ENCODE measurements at places on chromosomes 11 and 22.

DNA sequence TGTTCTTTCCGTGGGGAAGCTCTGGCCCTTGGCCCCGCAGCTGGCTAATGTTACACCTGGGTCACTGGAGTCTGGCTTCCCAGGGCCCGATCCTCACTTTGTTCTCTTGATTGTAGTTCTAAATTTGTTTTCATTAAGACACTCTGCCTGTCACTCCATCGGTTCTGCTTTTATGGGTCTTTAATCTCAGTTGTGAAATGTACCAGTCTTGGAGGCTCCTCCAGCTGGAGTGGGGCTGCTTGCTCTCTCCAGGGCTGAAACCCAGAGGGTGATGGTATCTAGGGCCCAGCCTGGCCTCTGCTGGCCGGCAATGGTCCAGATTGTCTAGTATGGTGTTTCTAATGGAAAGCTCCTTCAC, 352.9 kb downstream of the TENM4 start:
- no peak for DNase-seq

GRCh38 chr11:34524696-34525095, 11.1 kb upstream of the ELF5 start:
- no peak for DNase-seq

GRCh38 chr22:22021162-22021750, 38.7 kb upstream of the TOP3B start:
- DNase-seq = no peak

- no peak for DNase-seq
These were observed 3.3 kb downstream of the MTMR2 start for GRCh38 chr11:95920460-95921105.

DNA sequence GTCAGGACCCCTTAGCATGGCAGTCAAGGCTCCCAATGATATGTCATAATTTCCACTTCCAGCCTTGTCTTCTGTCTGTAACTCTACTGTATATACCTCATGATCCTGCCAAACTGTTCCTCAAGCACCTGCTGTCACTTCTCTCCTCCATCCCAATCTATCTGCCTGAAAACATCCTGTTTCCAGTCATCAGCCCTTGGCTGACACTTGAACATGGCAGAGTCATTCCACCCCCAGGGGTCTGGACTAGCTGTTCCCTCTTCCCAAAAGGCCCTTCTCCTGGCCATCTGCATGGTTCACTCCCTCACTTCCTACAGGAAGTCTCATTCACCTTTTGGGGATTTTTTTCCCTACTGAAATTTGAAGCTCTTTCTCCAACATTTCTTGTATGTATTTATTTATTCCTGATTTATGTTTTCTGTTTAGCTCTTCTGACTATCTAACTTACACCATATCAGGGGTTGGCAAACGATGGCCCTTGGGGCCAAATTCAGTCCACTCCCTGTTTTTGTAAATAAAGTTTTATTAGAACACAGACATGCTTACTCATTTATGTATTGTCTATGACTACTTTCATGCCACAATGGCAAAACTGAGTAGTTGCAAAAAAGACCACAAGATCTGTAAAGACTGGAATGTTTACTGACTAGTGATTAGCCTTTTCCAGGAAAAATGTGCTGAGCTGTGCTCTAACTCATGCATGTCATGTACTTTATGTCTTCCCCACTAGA, 278.4 kb downstream of the KIRREL3 start:
- DNase-seq = no peak

GRCh38 chr11:74533421-74533820, 39.9 kb upstream of the LIPT2 start:
- no peak for DNase-seq

DNA sequence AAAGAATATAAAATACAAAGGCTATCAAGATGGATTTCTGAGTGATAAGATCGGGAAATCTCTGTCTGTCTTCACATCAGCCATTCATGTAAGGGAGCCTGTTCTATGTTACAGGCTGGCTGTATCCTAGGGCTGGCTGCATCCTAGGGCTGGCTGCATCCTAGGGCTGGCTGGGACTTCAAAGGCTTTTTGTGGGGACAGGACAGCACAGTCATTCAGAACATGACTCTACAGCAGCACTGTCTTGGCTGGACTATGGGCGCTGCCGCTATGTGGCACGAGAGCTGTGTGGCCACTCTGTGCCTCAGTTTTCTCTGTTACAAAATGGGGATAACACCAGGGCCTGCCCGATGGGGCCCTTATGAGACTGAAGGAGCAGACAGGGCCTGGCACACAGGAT, 10.2 kb downstream of the ADAMTS8 start:
- DNase-seq = no peak

- no peak for DNase-seq
These were observed 437.0 kb downstream of the TBC1D22A start for GRCh38 chr22:47199261-47199978.

DNA sequence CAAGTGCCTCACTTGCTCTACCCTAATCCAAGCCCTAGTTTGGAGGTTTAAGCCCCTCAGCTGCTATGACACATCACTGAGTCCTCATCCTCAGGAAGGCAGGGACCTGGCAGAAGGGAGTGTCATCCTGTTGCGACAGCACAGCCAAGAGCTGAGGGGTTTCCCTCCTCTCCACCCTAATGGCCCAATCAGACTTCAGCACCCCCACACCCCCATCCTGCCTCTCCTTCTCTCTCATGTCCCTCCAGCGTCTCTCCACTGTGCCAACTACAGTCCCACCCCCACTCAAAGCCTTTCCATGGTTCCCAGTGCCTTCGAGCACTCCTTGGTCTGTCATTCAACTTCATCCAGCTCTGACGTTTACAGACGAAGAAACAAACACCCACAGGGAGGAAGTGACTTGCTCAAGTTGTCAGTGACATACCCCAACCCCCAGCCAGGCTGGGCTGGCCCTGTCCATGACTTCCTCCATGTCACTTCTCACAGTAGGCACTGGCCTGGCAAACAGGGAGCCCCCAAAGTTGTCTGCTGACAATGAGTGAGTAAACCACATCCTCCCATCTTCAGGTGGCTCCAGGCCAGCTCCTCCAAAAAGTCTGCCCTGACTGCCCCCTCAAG, 15.6 kb downstream of the ARAP1 start:
- peak; percentile 37 for DNase-seq

GRCh38 chr11:6229911-6230310, 4.5 kb downstream of the FHIP1B start:
- DNase-seq = no peak

DNA sequence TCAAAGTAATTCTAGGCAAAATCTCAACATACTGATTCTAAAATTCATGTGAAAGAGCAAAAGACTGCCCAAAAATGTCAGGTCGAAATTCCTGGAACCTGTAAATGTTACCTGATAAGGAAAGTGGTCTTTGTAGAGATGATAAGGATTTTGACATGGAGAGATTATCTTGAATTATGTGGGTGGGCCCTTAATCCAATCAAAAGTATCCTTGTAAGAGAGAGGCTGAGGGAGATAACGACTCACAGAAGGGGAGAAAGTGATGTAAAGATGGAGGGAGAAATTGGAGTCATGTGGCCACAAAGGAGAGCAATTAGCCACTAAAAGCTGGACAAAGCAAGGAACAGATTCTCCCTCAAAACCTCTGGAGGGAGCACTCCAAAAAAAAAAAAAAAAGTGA, 20.5 kb downstream of the RRM1 start:
- no peak for DNase-seq

GRCh38 chr11:76419896-76420295, 24.9 kb upstream of the EMSY start:
- no peak for DNase-seq

GRCh38 chr11:89119426-89119825, 53.6 kb upstream of the GRM5 start:
- DNase-seq = no peak

DNA sequence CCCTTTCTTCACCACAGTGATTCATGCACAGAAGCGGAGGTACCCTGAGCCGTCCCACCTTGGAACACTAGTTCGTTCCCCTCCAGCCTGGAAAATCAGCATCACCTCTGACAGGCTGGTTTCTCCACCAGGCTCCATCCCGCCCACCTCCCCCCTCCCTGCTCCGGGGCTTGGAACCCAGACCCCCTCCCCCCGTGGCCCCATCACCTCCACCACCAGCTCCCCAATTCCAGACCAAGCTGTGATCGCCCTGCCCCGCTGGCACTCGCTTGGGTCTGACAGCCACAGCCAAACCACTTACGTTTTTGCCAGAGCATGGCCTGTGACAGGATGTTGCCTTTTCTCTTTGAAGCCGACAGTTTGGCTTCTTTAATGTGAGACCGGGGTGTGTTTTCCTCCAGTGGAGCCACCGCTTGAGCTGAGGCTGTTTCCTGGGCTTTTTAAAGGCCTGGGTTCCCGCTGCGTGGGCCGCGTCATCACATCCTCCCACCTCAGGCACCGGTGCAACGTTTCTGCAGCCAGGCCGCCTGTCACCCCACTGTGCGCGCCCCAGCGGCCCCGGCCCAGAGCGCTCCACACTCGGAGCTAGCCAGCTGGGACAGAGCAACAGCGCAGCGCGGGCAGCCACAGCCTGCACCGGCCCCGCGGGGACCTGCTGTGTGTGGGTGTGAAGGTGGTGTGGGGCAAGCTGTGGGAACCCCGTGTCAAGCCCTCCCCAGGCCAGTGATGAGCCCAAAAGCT, at the start of gene POU2AF1:
Gene POU2AF1 (minus strand): TSS at position 415 of the 741 bp plus-strand sequence. CDS start 98 bp downstream, at position 317.
- peak; percentile 58 for DNase-seq

GRCh38 chr22:35681454-35682052, 33.3 kb downstream of the APOL6 start:
- DNase-seq = no peak

- DNase-seq = no peak
These were observed 195.9 kb downstream of the SWAP70 start for GRCh38 chr11:9859554-9860305.

GRCh38 chr11:44301564-44302271, 8.2 kb downstream of the ALX4 start:
- no peak for DNase-seq

DNA sequence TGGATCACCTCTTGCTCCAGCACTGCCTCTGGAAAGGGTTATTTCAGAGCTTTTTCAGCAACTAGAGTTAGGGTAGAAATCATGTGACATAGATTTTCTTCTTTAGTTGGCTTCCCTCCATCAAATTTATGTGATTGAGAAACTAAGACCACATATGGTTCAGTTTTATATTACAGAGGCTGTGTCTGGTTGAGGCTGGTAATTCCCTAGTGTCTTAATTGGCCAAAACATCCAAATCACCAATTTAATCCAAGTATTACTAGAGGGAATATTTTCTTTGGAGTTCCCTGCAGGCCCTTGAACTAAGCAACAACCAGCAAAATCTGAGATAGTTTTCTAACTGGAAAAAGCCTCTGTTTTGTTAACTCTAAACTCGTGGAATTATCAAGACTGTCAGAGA, 136.3 kb downstream of the ARHGAP42 start:
- no peak for DNase-seq

GRCh38 chr11:45362636-45363035, 76.5 kb upstream of the SYT13 start:
- DNase-seq = no peak

GRCh38 chr11:94128291-94128745, 323 bp upstream of the PANX1 start:
- peak; percentile 10 for DNase-seq

DNA sequence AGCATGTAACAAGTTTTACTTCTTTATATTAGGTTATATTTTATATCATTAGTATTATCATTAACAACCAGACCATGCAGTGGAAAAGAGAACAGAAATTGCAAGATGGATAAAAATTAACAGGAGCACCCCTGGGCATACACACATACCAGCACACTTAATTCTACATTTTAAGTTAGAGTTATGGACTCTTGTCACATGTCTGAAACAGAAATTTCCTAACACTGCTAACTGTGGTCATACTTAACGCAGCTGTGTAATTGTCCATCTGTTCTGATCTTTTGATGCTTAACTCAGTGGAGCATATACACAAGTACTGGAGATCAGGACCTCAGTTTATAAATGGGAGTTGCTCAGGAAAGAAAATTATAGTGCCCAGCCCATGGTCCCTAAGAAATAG, 358 bp downstream of the OR52H1 start:
- no peak for DNase-seq

GRCh38 chr11:119795690-119796089, 66.7 kb upstream of the NECTIN1 start:
- no peak for DNase-seq

DNA sequence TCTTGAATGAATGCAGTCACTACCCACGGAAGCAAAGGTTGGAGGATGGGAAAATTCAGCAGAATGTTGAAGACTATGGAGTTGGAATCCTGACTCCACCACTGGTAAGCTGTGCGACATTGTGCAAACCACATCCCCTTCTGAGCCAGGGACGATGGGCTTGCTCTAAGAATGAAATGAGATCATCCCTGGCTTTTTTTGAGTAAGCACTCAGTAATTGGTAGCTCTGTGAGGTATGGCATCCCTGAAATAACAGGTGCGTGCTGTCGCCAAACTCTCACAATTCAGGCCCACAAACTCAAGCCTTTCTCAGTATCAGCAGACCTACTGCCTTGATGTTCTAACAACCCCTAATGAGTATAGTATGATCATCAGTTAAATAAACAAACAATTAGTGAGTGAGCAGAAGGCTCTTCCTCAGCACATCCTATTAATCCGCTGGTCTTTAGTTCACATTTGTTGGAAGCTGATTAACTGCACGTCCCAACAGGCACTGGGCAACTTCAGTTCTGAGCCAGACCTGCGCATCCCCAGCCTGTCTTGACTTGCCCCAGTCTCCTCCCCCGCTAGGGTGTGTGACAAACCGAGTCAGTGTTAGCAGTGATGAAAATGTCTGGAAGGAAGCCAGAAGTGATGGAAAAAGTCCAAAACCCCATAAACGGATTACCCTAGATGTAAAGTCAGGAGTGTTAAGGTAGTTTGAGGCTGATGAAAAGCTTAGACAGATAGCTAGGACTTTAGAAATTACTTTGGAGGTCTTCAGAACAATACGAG, 235.5 kb downstream of the GRIK4 start:
- no peak for DNase-seq

GRCh38 chr11:70555078-70555477, 156.7 kb downstream of the CTTN start:
- DNase-seq = no peak

DNA sequence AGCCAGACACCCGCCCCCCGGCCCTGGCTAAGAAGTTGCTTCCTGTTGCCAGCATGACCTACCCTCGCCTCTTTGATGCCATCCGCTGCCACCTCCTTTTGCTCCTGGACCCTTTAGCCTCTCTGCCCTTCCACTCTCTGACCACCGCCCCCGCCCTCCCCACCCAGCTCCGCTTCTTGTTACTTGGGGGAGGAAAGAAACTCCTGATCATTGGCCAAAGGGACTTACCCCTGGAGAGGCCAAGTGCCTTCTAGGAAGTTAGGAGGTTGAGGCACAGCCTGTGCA, at the start of gene PRR33:
Gene PRR33 (minus strand): TSS at position 65 of the 285 bp plus-strand sequence. CDS start 1,311 bp downstream, outside the sequence.
- no peak for DNase-seq
